Activated CD8-positive, alpha-beta memory T cell treated with anti-CD3 and anti-CD28 coated beads for 4 hours (primary cell): ENCODE measurements at places on chromosomes 2 and 18.

GRCh38 chr2:107430006-107430405 lies 396.7 kb upstream of the RGPD4 start:
- DNase-seq, result no peak

DNA sequence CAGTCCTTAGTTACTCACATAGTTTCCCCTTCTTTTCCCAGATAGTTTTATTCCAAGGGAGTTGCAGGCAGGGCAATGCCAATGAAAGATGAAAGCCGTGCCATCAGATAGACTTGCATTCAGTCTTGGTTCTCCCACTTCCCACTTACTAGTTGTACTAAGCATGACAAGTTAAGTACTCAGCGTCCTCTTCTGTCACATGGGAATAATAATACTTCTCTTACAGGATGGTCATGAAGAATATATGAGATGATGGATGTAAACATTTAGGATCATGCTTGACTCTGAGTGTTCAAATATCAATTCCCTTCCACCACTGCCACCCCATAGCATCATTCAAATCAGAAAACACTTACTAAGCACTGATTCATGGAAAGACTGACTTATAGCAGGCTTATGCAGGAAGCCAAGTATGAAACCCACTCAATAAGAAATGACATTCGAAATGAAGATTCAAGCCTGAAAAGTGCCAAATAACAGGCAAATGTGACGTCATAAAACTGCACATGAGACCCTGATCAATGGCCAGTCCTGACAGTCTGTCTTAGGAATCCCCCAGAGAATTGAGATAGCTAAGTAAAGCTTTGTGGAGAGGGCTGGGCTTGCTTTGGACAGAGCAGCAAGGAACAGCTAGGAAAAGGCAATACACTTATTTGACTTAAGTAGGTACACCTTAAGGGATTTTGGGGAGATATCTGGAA lies 11.1 kb upstream of the EVA1A start:
- no peak for DNase-seq

DNA sequence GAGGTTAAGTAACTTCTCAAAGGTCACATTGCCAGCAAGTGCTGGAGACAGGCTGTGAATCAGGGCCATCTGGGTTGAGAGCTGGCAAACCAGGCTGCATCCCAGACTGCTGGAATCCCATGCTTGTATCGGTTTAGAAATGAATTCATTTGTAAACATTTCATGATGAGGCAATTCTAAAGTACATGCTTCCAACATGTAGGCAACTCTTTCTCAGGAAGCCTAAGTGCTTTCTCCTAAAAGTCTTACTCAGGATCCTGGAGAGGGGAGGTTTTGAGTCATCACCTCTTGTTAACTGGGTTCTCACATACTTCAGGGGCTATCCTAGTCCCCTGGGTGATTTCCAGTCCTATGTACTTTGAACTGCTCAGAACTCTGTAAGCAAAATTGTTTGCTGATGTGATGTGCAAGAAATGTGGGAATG lies 416.5 kb downstream of the MEIS1 start:
- no peak for DNase-seq

DNA sequence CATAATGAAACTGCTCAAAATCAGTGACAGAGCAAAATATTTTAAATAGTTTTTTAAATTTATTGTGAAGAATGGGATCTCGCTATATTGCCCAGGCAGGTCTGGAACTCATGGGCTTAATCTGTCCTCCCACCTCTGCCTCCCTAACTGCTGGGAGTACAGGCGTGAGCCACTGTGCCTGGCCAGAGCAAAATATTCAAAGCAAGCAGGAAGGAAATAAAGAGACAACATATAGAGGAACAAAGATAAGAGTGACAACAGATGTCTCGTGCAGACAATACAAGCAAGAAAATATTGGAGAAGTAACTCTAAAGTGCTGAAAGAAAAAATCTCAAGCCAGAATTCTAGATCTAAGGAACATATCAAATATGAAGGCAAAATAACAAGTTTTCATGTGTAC lies 5.0 kb upstream of the SCLY start:
- DNase-seq, result no peak

GRCh38 chr2:11761259-11761658 lies 14.8 kb downstream of the LPIN1 start:
- no peak for DNase-seq

GRCh38 chr18:75970212-75970611 lies 524.8 kb downstream of the ZNF516 start:
- no peak for DNase-seq

DNA sequence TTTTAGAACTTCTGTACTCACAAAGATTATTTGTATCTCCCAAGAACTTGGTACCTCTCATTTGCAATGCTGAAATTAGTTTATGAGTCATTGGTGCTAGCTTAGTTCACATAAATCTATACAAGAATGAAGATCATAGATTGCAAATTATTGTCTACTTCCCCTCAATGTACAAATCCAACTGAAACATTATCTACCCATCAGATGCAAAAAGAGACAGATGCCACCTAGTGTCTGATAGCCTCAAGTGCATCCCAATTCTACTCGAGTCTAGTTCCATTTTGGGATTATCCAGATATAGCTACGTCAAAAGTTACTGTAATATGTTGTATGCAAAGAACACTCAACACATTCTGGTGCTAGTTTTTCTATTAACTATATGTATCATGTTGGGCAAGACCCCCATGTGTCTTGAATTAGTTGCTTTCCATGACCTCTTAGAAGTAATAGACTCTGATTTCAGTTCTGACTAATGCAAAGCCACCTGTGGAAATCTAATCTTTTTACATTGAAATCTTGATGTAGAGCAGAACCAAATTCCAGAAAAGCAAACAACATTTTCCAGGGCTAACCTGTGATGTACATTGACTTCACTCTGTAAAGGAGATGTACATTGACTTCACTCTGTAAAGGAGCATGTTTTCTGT lies 210.0 kb downstream of the RBM43 start:
- DNase-seq, result no peak

DNA sequence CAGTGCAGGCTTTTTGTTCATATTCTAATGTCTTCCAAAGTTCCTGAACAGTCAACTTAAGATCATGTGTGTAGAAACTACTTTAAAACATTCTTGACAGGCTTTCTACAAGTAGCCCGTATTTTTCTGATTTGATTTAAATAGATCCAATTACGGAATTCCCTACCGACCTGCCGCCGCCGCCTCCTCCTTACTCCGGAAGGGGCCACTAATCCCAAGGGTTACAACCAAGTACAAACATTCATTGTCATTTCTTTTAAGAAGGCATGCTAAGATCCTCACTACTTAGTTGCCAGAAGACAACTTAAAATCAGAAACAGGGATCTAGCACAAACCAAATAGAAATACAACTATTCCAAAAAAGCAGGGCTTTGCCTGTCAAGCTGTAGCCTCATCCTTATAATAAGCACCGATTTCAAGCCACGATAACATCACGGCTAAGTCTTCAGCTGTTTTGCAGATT lies 784 bp downstream of the WDR33 start:
- DNase-seq, result no peak

DNA sequence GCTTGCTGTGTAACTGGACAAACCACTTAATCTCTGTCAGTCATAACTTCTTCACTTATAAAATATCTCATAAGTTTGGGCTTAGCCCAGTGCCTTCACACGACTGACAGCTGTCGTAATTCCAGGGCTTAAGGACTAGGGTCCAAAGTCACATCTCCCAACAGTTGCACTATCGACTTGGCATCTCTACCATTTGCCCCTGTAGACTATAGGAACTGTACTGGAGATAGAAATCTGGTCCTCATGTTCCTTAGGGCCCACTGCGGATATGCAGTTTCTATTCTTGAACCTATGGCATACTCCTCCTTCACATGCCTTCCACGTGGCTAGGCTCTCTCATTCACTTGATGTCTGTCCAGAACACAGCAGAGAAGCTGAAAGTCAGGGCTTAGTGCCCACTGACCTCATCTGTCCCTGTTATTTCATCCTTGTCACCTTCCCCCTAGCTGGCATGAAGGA lies 2.7 kb downstream of the ABHD1 start:
- DNase-seq, result no peak

GRCh38 chr2:25938345-25938744 lies 44.0 kb downstream of the KIF3C start:
- no peak for DNase-seq

DNA sequence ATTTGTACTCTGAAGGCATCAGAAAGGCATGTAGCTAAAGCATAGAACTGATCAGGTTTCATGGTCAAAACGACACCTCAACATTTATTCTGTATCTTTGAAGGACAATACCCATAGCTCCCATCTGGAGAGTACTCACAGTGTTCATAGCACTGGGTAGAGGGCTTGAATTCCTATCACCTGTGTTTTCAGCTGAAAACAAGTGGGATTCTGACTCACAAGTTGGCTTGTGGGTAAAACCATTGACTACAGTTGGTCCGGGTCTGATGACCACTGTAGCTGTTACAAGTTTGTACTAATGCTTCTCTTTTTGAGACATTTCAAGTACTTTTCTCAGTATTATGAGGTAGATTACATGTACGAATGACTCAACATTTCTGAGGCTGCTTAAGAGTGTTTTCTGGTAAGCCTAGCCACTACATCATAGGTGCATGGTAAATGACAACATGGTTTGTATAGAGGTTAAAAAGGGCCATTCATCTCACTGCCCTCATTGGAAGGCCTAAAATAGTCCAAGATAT lies 68.6 kb upstream of the PELI1 start:
- DNase-seq, result peak; percentile 7

DNA sequence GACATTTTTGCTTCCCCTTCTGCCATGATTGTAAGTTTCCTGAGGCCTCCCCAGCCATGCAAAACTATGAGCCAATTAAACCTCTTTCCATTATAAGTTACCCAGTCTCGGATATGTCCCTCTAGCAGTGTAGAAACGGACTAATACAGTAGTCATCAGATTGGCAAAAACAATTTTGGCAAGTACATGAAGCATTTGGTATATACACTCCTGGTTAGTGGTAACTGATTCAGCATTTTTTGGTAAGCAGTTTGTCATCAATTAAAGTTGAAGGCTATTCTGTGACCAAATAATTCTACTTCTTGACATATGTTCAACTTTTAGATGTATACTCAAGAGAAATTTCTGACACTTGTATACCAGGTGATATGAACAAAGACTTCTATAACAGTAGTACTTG lies 190.5 kb upstream of the STON1 start:
- DNase-seq, result no peak

- DNase-seq, result no peak
Measured at GRCh38 chr18:79392226-79392625, 3.5 kb upstream of the NFATC1 start.

GRCh38 chr18:79587779-79588635 lies 91.6 kb upstream of the CTDP1 start:
- no peak for DNase-seq

- no peak for DNase-seq
Measured at GRCh38 chr2:217799563-217800432, 203.0 kb downstream of the TNS1 start.

DNA sequence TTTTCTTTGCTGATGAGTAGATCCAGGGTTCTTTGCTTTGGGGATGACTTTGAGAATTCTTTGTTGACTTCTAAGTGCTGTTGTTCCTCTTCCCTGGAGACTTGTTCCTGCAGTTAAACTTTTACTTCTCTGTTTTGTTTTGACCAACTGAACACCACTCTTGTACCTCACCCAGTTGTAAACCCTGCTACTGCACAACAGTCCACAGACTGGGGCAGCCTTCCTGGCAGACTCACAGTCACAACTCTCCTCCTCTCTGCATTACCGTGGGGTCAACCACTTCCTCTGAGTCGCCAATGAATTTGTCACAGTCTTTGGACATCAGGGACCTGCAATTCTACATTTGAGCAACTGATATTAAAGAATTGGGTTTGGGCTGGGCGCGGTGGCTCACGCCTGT lies 3.8 kb upstream of the SLC8A1 start:
- no peak for DNase-seq

GRCh38 chr2:1970341-1970740 lies 226.0 kb upstream of the PXDN start:
- DNase-seq, result no peak

GRCh38 chr2:136344339-136344738 lies 226.4 kb upstream of the CXCR4 start:
- DNase-seq, result no peak

- no peak for DNase-seq
Measured at GRCh38 chr2:216188559-216188850, 79.4 kb downstream of the XRCC5 start.

- no peak for DNase-seq
Measured at GRCh38 chr2:7094231-7094741, 177.1 kb downstream of the RNF144A start.

DNA sequence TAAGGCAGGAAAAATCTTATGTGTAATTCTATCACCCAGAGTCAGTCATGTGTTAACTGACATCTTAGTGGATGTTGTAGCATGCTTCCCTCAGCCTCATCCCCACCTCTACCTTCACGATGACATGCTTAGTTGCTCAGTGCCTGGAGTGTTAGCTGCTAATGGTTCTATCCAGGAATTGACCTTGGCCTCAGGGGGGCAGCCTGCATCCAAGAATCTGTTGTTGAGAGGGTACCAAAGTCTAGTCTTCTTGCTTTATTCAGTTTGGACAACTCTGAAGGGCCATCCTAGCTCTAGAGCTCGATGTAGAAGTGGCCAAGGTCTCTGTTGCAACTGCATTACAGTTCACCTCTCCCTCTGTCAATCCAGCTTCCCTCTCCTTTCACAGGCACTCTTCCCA lies 61.2 kb downstream of the ACYP2 start:
- no peak for DNase-seq

- DNase-seq, result no peak
Measured at GRCh38 chr2:150781142-150781541, 293.7 kb upstream of the RND3 start.

- no peak for DNase-seq
Measured at GRCh38 chr18:34707670-34708069, 2.4 kb upstream of the DTNA start.

DNA sequence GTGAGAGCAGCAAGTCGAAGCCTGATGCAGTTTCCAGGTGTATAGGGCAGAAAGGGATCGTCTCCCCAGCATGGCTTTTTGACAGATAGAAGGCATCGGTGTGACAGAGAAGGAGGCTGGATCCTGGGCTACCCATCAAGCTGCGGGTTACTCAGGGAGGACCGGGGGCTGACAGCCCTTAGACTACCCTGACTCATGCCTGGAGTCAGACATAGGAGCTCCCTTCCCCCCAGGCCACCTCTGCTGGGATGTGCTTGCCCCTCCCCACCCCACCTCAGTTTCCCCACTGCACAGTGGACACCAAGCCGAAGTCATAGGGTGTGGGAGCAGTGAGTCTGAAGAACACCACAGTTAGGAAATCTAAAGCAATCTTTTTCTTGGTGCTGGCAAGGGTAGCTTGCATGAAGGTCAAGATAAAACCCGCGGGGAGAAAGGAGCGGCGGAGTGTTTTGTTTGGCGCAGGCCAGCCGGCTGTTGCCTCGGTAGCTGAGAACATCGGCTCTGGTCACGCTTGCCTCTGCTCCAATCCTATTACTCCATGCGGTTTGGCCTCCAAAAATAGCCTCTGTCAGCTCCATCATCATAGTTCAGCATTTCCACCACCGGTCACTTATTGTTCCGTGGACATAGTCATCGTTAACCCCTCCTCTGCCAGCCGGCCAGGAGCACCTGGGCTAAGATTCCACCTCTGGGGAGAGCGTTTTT lies 169.2 kb upstream of the GLI2 start:
- DNase-seq, result no peak

DNA sequence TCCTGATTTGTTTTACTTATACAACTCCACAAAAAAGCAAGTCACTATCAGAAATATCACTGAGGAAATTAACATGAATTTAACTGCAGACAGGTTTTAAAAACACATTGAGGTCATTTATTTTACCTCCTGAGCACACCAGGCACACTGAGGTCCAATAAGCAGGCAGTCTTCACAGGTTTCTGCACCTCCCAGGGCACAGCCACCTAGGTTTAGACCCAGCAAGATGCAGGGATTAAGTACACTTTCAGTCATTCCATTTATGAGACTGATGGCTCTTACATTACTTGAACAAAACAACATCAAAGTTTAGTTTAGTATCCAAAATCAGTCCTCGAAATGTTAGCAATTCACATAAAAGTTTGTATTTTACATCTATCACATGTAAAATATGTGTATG lies 1.0 kb downstream of the ITGB6 start:
- no peak for DNase-seq
